ENCODE measurements at places on chromosomes 16 and 17.
A peak's percentile ranks its signal among the peaks of the same experiment; 100 is the strongest.

DNA sequence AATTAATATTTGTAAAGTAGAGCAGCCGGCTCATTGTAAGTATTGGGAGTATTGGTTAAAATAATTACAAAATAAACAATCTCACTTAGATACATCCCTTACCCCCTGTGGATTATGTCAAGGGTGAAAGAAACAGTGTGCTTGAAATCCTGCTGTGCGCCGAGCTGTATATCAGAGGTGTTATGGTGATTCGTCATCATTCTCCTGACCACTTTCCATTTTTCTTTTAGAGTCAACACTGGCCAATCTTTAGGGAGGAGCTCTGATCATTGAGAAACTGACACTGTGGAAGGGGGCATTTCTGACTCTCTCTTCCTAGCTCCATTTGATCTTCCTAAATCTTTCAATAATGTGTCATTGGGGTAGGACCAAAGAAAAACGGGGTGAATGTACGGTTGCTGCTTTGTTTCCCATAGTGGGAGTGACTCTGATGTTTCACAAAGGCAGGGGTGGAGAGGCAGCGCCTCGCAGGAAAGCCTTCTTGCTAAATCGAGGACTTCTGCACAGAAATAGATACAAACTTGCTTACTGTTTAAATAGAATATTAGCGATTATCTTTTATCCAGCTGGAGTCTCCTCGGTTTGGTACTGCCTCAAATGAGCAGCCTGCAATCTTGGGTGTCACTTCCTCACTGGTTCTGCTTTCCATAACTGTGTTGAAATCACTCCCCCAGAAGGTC, 123.4 kb downstream of the PRKCB start:
- H3K4me3 ChIP-seq = no peak overlapping the region
- no peaks in the 10 kb centered on the region for H3K36me3 ChIP-seq
- no peak for DNase-seq
- no peaks in the 10 kb centered on the region for H3K4me1 ChIP-seq
- H3K27ac ChIP-seq = no peak overlapping the region
- no peaks in the 10 kb centered on the region for H3K27me3 ChIP-seq

GRCh38 chr17:78458091-78458490, 79.6 kb downstream of the PGS1 start:
- H3K27ac ChIP-seq = no peak overlapping the region
- no peak for DNase-seq
- no peaks in the 10 kb centered on the region for H3K36me3 ChIP-seq
- no peak overlapping the region for H3K4me3 ChIP-seq
- H3K27me3 ChIP-seq = peaks cover 43% of the 10 kb centered on the region

DNA sequence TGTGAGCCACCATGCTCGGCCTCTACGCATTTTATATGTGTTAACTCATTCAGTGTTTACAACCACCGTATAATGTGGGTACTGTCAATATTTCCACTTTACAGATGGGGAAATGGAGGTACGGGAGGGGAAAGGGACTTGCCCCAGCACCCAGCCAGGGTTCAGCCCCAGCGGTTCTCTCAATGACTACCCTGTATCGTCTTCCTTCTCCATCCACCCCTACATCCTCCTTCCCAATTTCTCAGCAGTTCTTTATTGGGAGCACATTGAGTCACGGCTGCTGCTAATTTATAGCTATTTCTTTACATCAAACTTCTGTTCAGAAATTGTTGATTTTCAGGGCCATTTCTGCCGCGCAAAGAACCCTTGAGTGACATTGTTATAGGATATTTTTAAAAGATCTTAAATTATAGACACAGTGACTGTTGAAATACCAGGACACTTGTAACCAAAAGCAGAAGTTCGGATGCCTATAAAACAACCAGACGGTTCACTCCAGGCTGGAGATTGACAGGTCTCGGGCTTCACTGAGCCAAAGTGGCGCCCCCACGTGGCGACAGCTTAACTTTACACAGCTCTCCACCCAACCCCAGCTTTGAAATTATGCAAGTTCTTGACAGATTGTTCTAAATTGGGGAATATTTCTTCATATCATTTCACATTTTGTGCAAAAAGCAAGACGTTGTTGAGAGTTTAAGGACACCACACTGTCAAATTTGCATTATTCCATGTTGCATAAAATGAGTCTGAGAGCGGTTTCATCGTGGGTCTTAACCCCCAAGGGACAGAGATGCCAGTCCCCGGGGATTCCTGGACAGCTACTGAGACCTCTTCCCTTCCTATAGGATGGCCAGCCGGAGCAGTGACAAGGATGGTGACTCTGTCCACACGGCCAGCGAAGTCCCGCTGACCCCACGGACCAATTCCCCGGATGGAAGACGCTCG, 11.8 kb downstream of the SYT17 start:
- H3K36me3 ChIP-seq = no peaks in the 10 kb centered on the region
- H3K27me3 ChIP-seq = peaks cover 23% of the 10 kb centered on the region
- H3K4me3 ChIP-seq = no peak overlapping the region
- no peaks in the 10 kb centered on the region for H3K4me1 ChIP-seq
- DNase-seq = peak; percentile 28

DNA sequence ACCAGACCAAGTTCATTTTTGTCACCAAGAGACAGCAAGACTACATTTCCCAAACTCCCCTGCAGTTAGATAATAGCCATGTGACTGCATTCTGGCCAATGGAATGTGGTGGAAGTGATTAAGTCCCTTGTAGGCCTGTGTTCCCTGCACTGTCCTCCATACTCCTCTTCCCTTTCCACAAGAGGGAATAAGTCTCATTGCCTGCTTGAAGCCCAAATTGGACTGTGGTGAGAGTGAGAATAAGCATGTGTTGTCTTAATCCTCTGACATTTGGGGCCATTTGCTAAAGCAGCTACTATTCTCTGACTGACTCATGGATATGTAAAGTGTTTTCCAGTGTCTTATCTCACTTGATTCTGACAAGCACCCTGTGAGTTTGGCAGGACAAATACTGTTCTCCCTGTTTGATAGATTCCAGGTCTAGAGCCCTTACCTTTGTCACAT, 20.7 kb downstream of the PIK3R6 start:
- peaks cover 2% of the 10 kb centered on the region for H3K27me3 ChIP-seq
- no peak overlapping the region for H3K27ac ChIP-seq
- no peaks in the 10 kb centered on the region for H3K4me1 ChIP-seq
- H3K4me3 ChIP-seq = no peak overlapping the region

GRCh38 chr16:80652441-80652840, 111.6 kb downstream of the DYNLRB2 start:
- H3K27me3 ChIP-seq = no peaks in the 10 kb centered on the region
- no peak overlapping the region for H3K27ac ChIP-seq
- H3K4me3 ChIP-seq = no peak overlapping the region
- peaks cover 20% of the 10 kb centered on the region for H3K36me3 ChIP-seq

GRCh38 chr17:66301367-66301863, 998 bp upstream of the PRKCA start:
- peak overlapping the region; percentile 78 for H3K27ac ChIP-seq
- H3K4me1 ChIP-seq = peaks cover 43% of the 10 kb centered on the region
- H3K4me3 ChIP-seq = peak overlapping the region; percentile 93
- H3K27me3 ChIP-seq = peaks cover 2% of the 10 kb centered on the region
- H3K36me3 ChIP-seq = peaks cover 36% of the 10 kb centered on the region

- peaks cover 8% of the 10 kb centered on the region for H3K27me3 ChIP-seq
- peaks cover 30% of the 10 kb centered on the region for H3K4me1 ChIP-seq
- no peak overlapping the region for H3K27ac ChIP-seq
- H3K4me3 ChIP-seq = no peak overlapping the region
- DNase-seq = no peak
These were observed 46.6 kb upstream of the LCMT1 start for GRCh38 chr16:25064937-25065336.

DNA sequence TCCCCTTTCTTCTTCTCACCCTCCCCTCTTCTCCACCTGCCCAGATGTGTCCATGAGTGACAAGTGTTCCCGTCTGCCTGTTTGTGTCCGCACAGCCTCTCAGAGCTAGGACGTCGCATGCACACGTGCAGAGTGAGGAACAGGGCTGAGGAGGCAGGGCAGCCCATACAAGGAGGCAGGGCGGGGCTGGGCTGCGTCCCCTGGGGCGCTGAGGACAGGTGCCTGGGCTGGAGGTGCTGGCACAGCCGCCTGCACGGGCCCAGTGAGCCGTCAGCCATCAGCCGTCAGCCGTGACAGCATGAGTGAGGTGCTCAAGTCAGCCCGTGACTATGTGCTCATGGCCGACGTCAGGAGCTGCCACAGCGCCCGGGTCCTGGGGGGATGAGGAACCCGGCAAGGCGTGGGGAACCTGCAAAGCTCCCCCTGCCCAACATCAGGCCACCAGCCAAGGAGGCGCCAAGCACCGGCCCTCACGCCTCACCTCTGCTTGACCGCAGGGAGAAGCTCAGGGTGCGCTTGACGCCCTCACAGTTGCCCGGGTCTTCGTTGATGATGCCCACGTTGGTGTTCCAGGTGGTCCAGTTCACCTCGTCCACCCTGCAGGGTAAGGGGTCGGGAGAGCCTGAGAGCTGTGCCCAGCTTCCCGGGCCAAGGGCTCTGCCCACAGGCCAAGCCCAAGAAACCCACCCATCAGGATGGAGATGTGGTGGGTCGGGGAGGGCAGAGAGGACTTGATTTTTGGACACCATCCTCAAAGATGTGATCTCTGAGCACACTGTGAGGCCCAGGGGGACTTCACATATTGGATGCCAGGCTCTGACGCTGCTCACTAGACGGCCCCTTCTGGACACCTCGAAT, 13.7 kb upstream of the TRPV3 start:
- peaks cover 5% of the 10 kb centered on the region for H3K36me3 ChIP-seq
- no peak for DNase-seq
- H3K4me1 ChIP-seq = peaks cover 12% of the 10 kb centered on the region
- H3K4me3 ChIP-seq = no peak overlapping the region
- peaks cover 2% of the 10 kb centered on the region for H3K27me3 ChIP-seq

DNA sequence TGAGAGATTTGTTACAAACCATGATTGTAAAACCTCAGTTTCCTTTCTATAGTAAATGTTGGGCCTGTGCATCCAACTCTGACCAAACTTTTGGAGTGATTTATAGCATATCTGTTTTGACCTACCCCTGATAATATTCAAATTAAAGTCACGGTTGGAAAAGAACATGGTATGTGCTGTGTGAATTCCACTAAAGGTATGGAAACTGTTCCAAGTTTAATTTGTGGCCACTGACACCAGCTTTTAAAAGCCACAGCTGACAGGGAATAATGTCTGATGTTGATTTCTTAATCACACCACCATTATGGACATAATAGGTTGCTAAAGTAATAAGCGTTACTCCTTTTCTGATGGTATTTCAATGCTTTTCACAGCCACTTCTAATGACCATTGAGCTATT, 1215.9 kb downstream of the CDH8 start:
- no peak overlapping the region for H3K4me3 ChIP-seq
- H3K27me3 ChIP-seq = no peaks in the 10 kb centered on the region
- H3K27ac ChIP-seq = no peak overlapping the region
- no peak for DNase-seq
- no peaks in the 10 kb centered on the region for H3K4me1 ChIP-seq

- no peak for DNase-seq
- no peak overlapping the region for H3K27ac ChIP-seq
- no peaks in the 10 kb centered on the region for H3K36me3 ChIP-seq
- H3K27me3 ChIP-seq = peaks cover 9% of the 10 kb centered on the region
- no peak overlapping the region for H3K4me3 ChIP-seq
These were observed 11.4 kb downstream of the MYLK3 start for GRCh38 chr16:46736695-46737094.

DNA sequence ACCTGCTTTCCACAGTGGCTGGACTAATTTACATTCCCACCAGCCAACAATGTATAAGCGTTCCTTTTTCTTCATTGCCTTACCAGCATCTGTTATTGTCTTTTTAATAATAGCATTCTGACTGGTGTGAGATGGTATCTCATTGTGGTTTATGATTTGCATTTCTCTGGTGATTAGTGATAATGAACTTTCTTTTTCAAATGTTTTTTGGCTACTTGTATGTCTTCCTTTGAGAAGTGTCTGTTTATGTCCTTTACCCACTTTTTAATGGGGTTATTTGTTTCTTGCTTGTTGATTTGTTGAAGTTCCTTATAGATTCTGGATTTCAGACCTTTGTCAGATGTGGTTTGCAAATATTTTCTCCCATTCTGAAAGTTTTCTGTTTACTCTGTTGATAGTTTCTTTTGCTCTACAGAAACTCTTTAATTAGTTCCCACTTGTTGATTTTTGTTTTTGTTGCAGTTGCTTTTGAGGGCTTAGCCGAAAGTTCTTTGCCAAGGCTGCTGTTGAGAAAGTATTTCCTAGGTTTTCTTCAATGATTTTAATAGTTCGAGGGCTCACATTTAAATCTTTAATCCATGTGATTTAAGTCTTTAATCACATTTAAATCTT, 26.8 kb downstream of the ITGAM start:
- no peak overlapping the region for H3K4me3 ChIP-seq
- peaks cover 14% of the 10 kb centered on the region for H3K27me3 ChIP-seq
- H3K4me1 ChIP-seq = no peaks in the 10 kb centered on the region
- no peak for DNase-seq
- no peak overlapping the region for H3K27ac ChIP-seq
- H3K36me3 ChIP-seq = no peaks in the 10 kb centered on the region

DNA sequence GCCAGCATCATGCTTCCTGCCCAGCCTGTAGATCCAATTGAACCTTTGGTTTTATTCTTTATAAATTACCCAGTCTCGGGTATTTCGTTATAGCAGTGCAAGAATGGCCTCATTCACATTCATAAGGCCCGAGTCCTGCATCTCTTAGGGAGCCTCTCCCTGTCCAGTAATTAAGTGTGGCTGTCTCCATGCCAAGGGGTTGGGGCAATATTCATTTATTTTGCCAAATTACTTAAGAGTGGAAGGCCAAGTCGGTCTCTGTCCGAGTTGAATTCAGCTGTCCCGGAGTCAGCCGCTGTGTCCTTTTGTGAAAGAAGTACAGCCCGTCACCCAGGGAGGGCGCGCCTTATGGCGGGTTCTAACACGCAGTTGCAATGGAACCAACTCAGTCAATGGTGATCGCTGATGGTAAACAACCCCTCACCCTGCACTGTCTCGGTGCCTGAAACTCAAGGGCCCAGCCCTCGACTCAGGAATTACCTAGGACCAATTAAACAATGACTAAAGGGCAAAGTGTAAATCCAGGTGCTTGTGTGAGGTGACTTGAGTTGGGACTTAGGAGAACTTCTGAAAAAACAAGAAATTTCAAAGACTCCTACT, 22.2 kb downstream of the KIAA0513 start:
- no peak overlapping the region for H3K27ac ChIP-seq
- H3K36me3 ChIP-seq = peaks cover 12% of the 10 kb centered on the region
- H3K4me1 ChIP-seq = peaks cover under 1% of the 10 kb centered on the region
- DNase-seq = no peak

DNA sequence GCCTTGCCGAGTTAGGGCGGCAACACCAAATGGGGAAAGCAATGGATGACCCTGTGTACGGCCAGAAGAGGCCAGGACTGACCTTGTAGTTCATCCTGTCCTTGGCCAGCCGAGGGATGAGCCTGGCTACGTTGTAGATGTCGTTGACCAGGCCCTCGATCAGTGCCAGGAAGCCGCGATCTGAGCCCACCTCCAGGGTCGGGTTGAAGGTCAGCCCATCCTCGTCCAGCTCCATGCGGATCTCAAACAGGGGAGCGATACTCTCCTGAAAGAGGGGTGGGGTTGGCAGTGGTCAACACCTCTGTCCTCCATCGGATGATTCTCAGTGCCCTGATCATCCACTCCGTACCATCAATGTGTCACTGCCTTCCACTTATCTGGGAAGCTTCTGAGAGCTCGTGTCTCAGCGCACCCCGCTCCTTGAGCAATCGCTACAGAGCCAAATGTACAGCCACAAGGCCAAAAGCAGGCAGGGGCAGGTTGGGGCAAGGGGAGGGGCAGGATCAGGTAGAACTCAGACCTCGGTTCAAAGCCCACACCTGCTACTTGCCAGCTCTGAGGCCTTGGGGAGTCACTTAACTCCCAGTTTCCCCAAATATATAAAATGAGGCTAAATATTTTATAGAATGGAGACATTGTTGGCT, 39.9 kb downstream of the DNAH17 start:
- no peak overlapping the region for H3K4me3 ChIP-seq
- H3K27ac ChIP-seq = no peak overlapping the region
- no peaks in the 10 kb centered on the region for H3K36me3 ChIP-seq
- DNase-seq = no peak
- peaks cover 7% of the 10 kb centered on the region for H3K4me1 ChIP-seq
- peaks cover 18% of the 10 kb centered on the region for H3K27me3 ChIP-seq
